Renal cortex interstitium (tissue), 15 donors: ENCODE measurements at places on chromosomes 3 and 15.

DNA sequence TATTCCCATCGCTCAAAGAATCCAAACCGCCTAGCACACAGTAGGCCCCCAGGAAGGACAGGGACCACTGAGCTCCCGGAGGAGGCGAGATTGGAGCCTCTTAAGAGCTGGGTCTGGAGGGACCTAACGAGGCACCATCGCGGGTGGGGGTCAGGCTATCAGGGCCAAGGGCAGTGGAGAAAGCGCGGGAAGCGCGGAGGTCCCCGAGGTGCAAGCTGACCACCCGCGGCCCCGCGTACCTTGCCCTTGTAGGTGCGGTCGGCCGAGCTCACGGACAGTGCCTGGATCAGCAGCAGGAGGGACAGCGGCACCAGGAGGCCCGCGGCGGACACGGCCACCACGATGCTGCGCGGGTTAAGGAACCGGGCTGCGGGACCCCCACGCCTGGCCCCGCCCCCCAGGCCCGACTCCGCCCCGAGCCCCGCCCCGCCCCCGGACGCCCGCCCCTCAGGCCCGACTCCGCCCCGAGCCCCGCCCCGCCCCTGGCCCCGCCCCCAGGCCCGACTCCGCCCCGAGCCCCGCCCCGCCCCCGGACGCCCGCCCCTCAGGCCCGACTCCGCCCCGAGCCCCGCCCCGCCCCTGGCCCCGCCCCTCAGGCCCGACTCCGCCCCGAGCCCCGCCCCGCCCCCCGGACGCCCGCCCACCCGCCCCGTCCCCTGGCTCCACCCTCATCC is 3.9 kb downstream of the ZDHHC19 start:
- DNase-seq, result no peak

GRCh38 chr3:138824114-138824506 is 10.6 kb downstream of the PIK3CB start:
- no peak for DNase-seq

GRCh38 chr3:138114988-138115971 is at the start of gene DZIP1L:
DZIP1L (minus strand) TSS chr3:138115608; CDS start chr3:138103971, 11,637 bp downstream.
- DNase-seq, result peak; percentile 55

- no peak for DNase-seq
Measured at GRCh38 chr3:30596152-30596551, 10.2 kb upstream of the TGFBR2 start.

- DNase-seq, result no peak
Measured at GRCh38 chr15:67358391-67358790, 103.8 kb downstream of the IQCH start.

- no peak for DNase-seq
Measured at GRCh38 chr3:134249296-134249841, 1.3 kb downstream of the RYK start.

DNA sequence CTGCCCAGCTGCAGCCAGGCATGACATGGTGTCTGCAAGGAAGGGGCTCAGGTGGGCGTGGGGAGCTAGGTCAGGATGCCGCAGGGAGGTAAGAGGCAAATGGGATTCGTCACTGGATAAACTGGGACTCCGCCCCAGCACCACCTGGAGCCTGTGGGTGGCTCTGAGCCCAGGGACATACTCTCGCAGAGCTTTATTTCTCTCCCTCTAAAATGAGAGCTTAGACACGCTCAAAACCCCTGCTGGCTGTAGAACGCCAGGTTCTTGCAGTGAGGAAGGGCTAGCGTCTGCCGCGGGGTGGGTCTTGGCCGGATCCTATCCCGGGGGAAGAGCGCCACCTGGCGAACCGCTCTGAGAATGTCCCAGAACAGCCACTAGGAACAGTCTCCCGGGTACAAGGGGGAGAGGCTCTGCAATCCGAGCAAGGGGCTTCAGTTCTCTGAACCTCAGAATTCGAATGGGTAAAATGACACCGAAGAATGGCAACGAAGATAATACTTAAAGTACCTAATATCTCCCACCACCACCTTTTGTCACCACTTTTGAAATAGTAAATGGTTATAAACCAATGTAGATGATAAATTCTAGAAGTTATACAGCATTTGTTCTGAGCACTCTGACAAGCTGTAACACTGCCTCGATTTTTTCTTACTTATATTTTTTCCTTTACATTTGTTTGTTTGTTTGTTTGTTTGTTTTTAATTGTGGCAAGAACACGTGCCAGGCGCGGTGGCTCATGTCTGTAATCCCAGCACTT is 53.2 kb upstream of the SRGAP3 start:
- peak; percentile 86 for DNase-seq

DNA sequence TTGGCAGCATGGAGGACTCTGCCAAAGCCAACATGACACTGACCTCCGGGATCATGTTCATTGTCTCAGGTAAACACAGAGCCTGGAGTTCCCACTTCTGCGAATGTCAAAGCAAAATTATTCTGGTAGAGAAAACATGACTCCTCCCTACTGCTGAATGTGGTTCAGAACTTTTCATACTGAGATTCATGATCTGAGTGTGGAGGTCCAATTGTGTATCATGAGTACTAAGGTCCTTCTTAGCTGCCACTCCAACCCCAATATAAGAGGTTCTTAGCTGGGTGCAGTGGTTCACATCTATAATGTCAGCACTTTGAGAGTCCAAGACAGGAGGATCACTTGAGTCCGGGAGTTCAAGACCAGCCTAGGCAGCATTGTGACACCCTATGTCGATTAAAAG is 13.8 kb downstream of the CLDN18 start:
- DNase-seq, result no peak

DNA sequence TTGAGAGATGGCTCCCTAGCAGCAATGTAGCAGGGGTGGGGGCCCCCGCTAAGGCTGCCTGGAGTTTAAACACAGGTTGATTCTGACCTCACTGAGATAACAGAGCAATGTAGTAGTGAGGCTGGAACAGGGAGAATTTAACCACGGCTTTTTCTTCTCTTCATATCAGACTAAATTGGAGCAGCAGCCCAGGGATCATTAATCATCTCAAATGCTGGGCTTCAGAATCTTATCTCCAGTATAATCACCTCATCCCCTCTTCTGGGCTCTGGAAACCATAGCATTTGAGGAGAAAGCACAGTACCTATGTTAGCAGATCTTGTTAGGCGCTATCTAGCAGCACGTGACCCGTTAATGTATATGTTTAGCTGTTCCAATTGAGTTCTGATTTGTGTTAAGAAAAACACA is 25.4 kb upstream of the DET1 start:
- DNase-seq, result no peak

GRCh38 chr3:72312339-72312738 is 527.4 kb upstream of the PROK2 start:
- DNase-seq, result no peak

DNA sequence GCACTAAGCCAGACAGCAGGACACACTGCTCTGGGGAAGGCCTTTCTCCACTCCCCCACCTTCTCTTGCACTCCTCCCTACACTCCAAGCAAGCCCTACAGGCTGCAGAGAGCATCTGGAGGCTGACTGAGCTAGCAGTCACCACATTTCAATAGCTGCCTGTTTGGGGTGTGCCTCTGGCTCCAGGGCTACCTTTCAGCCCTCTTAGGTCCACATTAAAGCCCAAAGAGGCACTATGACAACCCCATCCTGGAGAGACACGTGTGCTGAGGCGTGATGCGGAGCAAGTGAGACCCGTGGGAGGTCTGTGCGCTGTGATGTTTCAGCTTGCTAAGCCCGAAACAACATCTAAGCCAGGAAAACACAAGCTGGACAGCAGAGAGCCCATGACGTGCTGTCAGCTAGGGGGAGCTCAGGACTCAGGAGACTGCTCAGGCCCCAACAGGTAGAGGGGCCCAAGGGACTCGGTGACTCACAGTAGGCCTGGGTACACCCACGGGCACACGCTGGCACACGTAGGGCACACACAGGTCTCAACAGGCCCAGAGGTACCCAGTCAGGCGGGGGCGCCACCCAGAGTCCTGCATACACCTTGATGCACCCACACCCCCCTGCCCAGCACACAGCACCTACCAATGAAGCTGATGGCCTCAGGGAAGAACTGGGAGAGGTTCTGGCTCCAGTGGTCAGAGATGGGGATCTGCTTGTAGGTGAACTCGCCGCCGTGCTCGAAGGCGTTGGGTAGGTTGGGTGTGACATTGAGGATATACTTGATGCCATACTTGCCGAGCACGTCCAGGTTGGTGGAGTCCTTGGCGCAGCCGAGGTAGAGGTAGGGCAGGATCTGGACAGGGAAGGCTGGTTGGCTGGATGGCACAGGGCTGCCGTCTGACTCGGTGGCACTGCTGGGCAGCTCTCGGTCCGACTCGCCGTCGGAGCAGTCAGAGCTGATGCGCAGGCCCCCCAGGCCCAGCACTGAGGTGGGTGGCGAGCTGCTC is 2.8 kb downstream of the DUSP7 start:
- no peak for DNase-seq

DNA sequence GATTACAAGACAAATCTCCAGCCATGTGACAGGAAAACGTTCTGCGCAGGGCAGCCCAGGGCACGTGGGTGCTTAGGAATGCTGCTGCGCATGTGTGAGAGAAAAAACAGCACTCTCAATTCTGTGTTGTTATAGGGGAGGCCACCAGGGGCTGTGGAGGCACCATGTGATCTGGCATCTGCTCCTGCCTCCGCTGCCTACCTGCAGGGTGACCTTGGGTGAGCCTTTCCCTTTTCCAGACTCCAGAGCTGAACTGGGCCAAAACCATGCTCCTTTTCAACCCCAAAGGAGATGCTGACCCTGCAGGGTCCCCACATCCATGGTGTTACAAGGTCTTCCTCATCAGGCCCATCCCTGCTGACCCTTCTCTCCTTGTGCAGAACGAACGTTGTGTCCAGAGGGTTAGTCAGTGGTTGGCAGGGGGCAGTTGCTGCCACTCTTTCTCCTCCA is 81.5 kb upstream of the RASGRF1 start:
- no peak for DNase-seq

DNA sequence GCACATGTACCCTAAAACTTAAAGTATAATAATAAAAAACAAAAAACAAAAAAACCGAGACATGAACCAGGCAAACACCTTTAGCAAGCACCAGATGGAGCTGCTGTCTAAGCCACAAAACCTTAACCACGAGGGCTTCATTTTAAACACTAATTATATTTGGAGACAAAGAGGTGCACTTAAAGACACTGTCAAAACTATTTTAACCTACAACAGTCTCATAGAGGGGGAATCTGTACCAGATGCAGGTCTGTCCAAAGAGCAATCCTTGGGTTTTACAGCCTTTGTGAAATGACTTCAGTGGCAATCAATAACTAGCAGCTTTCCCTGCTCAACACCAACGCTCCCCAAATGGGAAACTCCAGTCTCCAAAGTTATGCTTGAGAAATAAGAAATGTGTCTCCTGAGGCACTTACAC is 115.7 kb upstream of the TSPAN3 start:
- DNase-seq, result peak; percentile 27

DNA sequence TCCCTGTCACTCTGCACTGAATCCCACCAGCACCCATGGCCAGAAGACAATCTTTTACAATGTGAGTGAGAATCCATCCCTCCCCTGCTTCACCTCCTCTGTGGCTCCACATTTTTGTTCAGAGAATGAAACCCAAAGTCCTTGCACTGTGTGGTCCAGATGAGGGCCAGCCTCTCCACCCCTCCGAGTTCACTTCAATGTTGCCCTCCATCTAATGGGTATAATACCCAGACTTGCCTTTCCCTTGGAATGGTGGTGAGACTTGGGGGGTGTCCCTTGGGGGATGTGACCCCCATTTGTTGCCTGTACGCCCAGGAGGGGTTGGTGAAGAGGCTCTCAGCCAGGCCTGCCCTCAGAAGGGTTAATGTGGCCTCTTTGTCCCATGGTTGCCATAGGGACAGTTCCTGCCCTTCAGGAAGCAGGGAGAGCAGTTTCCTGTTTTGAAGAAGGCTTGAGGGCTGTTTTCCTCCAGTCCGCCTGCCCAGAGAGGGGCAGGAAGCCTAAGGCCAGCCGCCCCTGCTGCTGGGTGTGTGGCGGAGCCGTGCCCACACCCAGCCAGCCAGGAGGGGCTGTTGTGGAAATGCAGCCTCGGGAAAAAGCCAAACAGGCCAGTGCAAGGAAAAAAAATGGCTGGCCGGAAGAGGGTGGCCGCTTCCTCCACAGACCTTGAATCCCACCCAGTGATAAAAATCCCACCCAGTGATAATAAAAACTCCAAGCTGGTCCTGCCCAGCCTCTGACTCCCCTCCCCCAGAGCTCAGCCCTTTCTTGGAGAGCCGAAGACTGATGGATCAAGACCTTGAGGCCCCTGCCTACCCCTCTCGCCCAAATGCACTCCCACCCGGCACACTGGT is 14.6 kb upstream of the FGD5 start:
- DNase-seq, result no peak

- DNase-seq, result no peak
Measured at GRCh38 chr15:48796930-48797329, 13.9 kb downstream of the CEP152 start.

DNA sequence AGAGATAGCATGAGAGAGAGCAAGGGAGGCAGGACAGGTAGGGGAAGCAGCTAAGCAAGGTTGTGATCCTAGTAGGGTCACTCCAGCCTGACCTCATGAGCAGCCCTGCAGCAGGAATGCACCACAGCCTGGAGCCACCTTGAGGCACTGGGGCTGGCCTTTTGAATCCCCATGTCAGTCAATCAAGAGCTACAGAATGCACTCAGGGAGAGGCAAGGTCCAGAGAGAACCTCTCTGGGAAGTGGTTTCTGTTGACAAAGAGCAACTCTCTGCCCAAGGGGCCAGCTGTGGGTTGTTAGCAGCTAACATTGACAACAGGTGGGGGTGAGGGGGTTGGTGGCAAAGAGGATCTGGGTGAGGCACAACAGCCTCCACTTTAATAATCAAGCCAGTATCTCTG is 54.6 kb downstream of the TRANK1 start:
- DNase-seq, result no peak

GRCh38 chr15:70271422-70272088 is 173.8 kb upstream of the TLE3 start:
- no peak for DNase-seq

- DNase-seq, result no peak
Measured at GRCh38 chr3:163364717-163365116, 1713.6 kb downstream of the SI start.

GRCh38 chr3:101858464-101859030 is 9.2 kb downstream of the NFKBIZ start:
- DNase-seq, result no peak

GRCh38 chr3:141191097-141191749 is 40.4 kb upstream of the PXYLP1 start:
- no peak for DNase-seq

DNA sequence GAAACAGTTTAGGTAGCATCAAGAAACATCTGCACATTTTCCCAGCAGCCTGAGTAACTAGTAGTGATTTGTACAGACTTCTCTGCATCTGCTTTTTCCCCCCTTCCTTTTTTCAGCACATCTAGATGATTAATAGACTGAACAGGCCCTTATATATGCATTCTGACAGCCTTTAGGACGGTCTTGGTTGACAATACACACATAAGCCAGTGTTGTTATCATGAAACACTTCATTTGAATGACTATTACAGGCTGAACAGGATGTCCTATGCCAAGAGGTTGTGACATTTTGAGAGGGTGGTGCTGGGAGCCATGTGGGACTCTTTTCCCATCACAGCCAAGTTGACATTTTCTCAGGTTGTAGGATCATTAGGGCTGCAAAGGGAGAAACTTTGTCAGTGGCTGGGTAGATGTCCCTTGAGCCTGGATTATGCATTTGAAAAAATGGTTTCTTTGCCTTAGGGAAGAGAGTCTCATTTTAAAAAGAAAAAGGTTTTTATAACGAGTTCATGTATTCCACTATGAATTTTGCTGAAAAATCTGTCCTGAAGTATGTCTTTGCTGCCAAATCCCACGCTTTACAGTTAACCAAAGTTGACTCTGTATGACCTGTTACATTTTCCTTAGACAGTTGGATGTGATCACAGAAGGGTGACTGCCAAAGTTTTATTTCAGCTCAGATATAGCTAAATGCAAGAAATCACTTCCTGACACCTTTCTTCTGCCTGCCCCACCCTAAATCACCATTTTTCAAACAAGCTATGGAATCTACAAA is 73.7 kb downstream of the FILIP1L start:
- DNase-seq, result no peak
